DMS79 (cell line): ENCODE measurements at places on chromosomes 5 and 9.

- no peak for DNase-seq
These were observed 720 bp downstream of the TUSC1 start for GRCh38 chr9:25677301-25678146.

DNA sequence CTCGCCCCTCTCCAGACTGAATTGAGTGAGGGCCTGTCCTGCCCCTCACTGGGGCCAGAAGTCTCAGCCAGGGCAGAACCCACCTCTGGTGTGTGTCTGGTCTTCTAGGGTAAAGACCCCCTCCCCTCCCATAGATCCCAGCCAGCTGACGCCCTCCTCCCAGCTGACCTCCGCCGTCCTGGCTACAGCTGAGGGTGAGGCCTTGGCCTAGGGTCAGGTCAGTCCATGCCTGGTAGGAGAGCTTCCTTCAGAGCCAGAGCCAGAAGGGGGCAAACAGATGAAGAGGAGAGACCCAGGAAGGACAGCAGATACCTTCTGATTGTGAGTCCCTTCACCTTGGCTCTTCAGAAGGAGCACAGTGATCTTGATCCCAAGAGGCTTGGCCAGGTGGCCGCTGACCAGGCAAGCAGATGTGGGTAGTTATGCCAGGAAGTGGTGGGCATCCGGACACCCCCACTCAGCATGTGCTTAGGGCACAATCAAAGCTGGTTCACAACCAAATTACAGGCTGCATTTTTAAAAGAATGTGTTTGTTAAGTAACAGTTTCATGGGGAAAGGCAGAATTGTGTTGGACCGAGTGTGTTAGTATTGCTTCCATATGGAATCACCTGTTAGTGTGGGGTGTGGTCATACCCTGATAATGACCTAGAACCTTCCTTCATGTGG is 29.9 kb downstream of the JADE2 start:
- no peak for DNase-seq

DNA sequence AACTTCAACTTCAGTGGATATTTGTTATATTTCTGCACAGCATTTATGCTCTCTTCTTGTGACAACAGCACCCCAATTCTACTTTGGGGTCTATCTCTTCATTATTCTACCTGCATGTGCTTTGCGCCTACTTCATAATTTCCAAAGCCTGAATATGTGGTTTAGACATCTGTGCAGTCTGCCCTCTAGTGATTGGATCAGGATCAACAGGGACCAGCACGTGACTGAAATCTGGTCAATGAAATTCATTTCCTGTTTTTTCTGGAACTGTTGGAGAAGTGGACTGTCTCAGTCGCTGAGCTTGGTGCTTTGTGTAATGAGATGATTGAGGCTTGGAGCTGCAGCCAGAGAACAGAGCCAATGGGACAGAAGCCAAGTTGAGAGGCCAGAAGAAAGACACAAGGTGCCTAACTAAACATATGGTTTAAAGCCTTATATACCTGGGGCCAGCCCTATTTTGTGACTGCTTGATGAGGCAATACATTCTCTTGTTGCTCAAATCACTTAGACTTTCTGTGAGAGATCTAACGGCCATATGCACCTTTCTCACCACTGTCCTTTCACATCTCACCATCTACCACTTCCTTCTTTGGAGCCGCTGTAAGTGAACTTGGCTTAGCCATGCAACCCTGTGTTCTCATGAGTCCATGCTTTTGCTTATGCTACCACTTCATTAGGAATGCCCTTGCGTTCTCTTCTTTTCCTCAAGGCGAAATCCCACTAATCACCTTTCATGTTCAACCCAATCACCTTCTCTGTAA is 68.8 kb upstream of the PPP2R2B start:
- no peak for DNase-seq

- DNase-seq = no peak
These were observed 7.0 kb upstream of the IL3 start for GRCh38 chr5:132053483-132053882.

GRCh38 chr5:55763746-55764420 is 26.0 kb downstream of the DDX4 start:
- DNase-seq = no peak

DNA sequence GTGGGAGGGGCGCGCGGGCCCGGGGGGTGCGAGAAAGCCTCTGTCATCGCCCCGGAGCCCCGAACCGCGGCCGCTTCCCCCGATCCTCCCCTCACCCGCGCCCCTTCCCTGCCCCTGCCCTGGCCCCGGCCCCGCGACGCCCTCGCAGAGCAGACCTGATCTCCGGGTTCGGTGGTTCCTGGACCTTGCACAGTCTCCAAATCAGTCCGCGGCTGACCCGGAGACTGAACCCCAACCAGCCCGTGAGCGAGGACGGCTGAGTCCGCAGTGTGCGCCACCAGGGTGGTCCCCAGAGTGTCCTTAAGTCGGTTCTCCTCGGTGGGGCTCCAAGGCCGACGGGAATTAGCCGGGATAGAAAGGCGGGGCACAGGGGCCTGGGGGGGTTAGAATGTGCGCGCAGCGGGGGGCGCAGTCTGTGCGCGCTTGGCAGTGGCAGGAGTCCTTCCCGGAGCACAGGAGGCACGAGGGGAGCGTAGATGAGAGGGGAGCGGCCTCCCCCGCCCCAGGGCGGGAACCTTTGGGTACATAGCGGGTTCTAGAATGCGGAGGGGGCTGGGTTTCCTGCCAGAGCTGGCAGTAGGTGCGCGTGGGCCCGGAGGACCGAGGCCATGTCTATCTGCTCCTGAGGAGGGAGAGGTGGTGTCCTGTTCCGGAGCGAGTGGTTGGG is 779 bp downstream of the PKN3 start:
- DNase-seq = peak; percentile 19

- no peak for DNase-seq
These were observed 325.7 kb downstream of the SLF1 start for GRCh38 chr5:94944160-94944559.

DNA sequence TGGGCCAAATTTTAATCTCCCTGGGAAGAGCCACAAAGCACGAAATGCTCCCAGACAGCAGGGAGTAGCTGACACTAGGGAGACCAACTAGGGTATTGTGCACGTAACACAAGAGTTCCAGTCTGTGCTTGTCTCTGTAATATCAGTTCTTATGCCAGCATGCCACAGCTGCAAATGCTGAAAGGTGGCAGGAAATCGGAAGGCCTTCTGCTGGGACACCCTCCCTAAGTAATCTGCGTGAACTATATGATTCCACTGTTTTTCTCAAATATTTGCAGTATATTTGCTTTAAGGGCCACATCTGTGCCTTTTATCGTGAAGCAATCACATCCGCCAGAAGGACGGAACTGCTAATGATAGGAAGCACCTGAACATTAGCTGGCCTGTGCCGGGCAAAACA is 12.6 kb downstream of the VLDLR start:
- no peak for DNase-seq

GRCh38 chr9:109319626-109320241 is 1.1 kb downstream of the EPB41L4B start:
- no peak for DNase-seq

DNA sequence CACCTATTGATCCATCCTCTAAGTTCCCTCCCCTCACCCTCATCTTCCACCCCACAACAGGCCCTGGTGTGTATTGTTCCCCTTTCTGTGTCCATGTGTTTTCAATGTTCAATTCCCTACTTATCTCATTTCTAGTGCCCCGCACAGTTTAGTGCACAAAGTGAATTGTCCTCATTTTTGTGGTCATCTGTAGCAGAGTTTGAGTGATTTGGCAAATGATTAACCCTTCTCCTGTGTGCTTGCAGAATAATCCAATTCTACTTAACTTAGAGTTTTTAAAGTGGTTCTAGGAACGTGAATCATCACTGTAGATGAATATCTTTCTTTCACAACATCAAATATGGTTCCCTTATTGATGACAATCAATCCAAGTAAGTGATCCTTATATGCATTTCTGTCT is 6.3 kb upstream of the HAPLN1 start:
- DNase-seq = no peak

GRCh38 chr5:172245046-172245445 is 38.5 kb downstream of the UBTD2 start:
- DNase-seq = no peak

DNA sequence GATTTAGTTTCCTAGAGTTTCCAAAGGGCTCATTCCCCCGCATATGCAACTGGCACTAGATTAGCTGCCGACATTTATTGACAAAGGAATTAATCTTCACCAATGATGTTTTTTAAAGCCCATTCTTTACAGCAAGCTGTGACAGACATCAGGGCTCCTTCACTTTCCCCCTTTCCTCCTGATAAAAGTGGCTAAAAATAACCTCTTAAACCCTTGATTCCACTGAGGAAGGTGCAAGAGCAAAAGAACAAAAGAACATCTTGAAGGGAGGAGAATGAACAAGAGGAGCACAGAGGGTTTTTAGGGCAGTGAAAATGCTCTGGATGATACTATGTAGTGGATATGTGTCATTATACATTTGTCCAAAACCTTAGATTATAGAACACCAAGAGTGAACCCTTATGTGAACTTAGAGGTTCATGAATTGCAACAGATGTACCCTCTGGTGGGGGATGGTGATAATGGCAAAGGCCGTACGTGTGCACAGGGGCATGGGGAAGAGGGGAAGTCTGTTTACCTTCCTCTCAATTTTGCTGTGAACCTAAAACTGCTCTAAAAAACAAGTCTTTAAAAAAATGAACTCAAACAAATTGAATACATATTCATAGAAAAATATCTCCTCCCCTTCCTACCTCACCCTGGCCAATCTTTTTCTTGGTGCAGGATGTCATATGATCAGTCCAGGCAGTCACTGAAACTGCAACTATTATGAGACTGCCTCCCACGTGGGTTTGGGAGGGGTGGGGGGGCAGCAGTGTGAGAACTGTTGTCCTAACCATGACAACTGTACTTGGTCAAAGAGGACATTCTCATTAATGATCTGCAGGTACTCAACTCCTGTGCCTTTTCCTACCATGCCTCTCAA is 83.0 kb downstream of the MARCHF3 start:
- no peak for DNase-seq

- no peak for DNase-seq
These were observed 74.2 kb downstream of the ST8SIA4 start for GRCh38 chr5:100828898-100829356.

- DNase-seq = no peak
These were observed 1215.0 kb upstream of the CDH9 start for GRCh38 chr5:28253431-28253830.
